AG04449 (cell line): ENCODE measurements at places on chromosomes 16 and 17.
A peak's percentile ranks its signal among the peaks of the same experiment; 100 is the strongest.

- no peak for DNase-seq
These were observed 1.4 kb upstream of the ECI1 start for GRCh38 chr16:2252806-2253148.

- DNase-seq = no peak
These were observed 151.5 kb downstream of the AATF start for GRCh38 chr17:37100231-37100630.

- peak; percentile 99 for DNase-seq
These were observed 14.0 kb downstream of the CCR7 start for GRCh38 chr17:40551091-40551878.

DNA sequence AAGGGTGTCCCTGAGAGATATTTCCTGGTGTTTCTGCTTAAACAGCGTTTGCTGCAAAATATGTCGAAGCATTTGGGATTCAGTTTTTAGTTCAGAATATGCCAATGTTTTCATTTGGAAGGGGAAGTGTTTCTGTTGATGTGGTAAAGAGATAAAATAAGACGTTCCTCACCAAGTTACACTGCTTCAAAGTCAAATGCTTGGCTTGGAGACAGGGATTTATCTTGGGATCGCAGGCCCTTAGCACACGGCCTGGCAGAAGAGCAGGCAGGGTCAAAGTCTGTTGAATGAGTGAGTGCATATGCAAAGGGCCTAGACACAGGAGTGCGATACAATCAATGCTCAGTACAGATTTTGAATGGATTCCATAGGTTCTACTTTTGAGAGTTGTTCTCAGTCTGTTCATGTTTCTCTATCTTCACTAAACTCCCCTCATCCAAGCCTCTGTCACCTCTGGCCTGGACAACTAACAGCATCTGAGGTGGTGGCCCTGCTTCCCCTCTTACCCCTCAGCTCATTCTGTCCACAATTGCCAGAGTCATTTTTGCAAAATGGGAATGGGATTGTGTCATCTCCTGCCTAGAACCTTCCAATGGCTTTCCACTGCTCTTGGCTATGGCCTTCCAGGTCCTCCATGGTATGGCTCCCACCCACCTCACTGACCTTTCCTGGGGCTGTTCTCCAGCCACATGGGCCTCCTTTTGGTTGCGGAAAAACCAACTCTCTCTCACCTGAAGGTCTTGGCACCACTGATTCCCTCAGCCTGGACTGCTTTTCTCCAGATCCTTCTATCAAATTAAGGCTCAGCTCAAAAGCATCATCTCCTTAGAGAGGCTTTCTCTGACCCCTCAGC lies 3.2 kb downstream of the DEXI start:
- no peak for DNase-seq

DNA sequence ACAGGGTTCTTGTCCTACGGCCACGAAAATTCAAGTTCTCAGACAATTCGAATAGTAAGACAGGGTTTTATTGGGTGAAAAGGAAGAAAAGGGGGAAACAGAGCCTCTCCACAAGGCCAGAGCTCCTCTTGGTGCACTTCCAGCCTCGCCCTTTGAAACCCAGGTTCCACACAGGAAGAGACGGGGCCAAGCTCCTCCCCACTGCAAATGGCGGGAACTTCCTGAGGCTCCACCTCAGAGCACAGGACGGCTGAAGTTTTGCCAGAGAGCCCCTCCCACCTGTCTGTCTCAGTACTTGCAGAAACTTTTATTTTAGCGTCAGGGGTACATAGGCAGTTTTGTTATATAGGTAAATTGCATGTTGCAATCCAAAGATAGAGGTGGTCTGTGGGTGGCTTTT lies 165.7 kb upstream of the CDH8 start:
- no peak for DNase-seq

GRCh38 chr16:79310710-79311109 lies 289.8 kb downstream of the MAF start:
- DNase-seq = no peak

GRCh38 chr17:37117373-37118142 lies 168.8 kb downstream of the AATF start:
- no peak for DNase-seq

GRCh38 chr17:41864498-41864835 lies 756 bp downstream of the KLHL11 start:
- no peak for DNase-seq

DNA sequence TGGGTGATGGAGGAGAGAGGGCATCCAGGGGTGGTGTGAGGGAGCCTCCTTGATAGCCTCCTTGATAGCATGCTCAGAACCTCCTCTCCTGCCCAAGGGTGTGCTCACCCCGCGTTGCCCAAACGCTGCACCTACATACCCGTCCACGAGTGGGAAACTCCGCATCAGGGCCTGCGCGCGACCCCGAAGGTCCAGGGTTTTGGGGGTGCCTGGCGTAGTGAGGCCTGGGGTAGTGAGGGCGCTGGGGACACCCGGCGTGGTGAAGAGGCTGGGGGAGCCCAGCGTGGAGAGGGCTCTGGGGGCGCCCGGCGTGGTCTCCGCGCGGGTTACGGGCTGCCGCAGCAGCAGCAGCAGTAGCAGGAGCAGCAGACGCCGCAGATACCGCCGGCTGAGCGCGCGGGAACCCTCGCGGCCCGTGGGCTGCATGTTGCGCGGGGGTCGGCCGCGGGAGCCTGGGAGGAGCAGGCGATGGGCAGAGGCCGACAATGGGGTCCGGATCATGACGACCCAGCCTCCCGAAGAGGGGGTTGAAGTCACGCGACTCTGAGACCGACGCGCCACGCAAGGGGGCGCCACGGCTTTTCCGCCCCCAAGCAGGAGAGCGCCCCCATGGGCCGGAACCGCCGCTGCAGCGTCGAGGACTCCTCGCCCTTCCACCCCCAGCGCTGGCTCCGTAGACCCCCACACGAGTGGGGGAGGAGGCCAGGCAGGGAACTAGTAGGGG lies at the start of gene DPEP3:
TSS of gene DPEP3 (minus strand) at position 545 of the 724 bp plus-strand sequence. CDS start at position 426, 119 bp downstream.
- DNase-seq = no peak

DNA sequence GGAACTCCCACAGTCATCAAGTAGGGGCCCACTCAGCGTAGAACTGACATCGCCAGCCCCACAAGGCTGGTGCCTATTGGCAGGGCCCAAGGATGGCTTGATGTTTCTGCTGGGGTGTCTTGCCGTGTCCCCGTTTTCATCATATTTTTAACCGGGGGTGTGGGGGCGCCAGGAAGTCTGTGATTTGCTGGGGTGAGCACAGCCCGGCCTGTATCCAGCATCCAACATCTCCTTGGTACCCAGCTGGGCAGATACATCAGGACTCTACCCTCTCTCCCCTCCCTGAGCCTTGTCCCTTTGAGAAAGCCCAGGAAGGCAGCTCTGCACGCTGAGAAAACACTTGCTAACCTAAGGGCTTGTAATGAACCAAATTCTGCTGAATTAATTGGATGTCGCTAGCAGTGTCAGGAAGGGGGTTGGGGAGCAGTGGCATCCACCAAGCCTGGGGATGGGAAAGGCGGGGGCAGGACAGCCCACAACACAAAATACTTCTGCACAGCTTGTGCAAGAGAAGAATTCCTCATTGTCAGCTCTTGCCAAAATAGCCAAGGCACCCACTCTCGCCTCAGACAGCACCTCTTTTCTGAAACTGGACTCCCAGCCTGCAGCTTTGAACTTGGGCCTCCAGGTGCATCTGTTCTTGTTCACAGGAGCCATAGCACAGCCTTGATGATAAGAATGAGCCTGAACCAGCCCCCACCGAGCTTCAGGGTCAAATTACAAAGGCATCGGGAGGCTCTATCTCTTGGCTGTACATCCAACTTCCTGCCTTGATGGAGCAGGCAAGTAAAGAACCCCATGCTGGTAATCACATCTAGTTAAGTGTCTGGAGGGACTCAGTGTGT lies 63.7 kb upstream of the LYRM9 start:
- DNase-seq = no peak

- no peak for DNase-seq
These were observed 309.6 kb downstream of the KCNJ2 start for GRCh38 chr17:70478902-70479301.
